ENCODE measurements at places on chromosomes 1 and 21.
A peak's percentile ranks its signal among the peaks of the same experiment; 100 is the strongest.

GRCh38 chr1:37793773-37794371, at the start of gene MANEAL:
TSS of gene MANEAL (plus strand) at chr1:37793847. CDS start at chr1:37794183, 336 bp downstream.
- peak; percentile 39 for DNase-seq

- no peak for DNase-seq
Observed at GRCh38 chr1:94205639-94206038, 31.7 kb downstream of the ARHGAP29 start.

- DNase-seq, result no peak
Observed at GRCh38 chr1:115908565-115909274, 67.6 kb upstream of the SLC22A15 start.

DNA sequence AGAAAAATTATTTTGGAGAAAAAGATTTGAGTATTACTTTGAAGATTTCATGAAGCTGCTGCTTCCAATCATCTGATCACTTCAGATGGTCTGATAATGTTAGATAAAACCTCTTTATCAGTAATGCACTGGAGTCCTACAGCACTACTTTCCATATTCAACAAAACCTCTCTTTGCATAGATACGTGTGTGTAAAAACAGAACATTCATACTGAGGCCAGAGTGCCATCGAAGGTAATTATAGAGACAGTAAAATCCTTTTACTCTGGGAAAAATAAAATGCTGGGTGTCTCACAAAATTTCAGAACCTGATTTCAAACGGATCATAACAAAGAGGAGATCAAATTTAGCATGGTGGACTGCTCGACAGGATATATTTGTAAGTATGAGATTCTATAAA, at the start of gene RGS13:
Gene RGS13 (plus strand): TSS at position 209 of the 400 bp plus-strand sequence. CDS start 8,188 bp downstream, outside the sequence.
- DNase-seq, result peak; percentile 41

- DNase-seq, result no peak
Observed at GRCh38 chr1:152479792-152480595, 30.6 kb upstream of the LCE5A start.

DNA sequence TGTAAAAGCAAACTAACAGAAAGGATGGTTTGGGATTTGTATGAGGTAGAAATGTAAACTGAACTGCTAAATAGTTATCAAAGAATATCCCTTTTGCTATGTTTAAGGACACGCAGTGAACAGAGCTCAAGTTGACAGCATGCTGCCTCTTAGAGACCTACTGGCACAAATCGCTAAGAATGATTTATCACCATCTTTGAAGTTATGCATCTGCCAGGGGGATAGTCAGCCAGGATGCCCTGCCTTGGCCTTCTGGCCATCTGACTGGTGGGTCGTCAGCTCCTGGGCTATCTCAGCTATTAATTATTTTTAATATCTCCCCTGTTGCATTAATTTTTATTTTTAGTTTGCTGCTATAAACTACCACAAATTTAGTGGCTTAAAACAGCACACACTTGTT, 334.8 kb upstream of the KAZN start:
- DNase-seq, result no peak

GRCh38 chr21:16437586-16437985, 707.8 kb downstream of the USP25 start:
- DNase-seq, result no peak

DNA sequence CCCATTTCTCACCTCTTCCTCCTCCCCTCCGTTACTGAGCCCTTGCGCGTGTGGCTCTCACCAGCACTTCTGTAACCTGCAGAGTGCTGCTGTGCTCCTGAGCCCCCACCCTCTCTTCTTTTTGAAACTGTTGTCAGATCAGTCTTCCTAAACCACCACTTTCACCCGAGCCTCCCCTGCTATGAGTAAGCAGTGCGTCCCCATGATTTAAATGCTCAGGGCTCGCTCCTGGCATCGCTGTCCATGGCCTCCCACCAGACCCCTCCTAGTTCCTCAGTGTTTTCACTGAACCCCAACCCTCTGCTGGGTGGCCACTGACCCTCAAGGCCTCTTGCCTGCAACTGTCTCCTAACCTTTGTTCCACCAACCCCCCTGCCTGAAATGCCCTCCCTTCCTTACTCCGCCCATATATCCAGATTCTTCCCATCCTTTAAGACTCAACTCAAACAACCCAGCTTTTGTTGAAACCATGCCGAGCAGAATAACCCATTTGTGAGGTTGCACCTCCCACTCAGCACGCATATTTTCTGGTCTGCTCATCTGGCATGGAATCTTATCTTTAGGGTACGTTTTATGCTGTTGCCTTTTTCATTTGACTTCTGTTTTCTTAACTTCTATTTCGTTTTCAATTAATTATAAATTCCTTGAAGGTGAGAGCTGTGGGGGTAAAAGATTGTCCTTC, 64.5 kb upstream of the FAM3B start:
- no peak for DNase-seq

GRCh38 chr21:45487891-45488600, 54.2 kb downstream of the SLC19A1 start:
- no peak for DNase-seq

DNA sequence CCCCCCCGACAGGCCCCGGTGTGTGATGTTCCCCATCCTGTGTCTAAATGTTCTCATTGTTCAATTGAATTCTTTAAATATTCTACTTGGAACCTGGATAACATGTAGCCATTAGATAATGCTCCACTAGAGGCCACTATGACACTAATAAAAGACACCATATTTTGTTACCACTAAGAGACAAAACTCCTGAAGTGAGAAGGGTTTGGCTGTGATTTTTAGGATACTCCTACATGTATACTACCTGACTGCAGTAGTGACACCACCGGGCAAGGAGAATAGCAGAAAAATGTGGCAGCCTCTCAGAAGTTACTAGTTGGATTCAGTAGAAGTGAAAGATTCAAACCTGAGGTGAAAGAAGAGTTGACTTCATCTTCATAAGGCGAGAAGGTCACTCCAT, 36.0 kb downstream of the F5 start:
- peak; percentile 66 for DNase-seq

GRCh38 chr21:39062196-39062595, 121.1 kb downstream of the PSMG1 start:
- DNase-seq, result no peak

DNA sequence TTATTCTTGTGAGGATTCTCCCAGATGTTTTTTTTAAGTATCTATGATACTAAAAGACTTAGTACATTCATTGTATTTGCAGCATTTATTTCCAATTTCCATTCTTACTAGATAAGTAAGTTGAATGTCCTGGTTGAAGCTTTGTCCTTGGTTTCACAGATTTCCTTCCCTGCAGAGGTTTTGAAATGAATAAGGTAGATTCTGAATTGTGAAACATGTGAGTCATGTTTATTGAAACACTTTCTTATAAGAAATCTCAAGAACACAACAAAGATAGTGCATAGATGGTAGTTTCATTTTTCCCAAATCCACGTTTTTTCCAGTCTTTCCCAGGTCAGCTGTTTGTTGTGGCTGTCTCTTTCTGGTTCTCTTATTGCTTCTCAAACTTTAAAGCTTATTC, 24.8 kb downstream of the GABPA start:
- no peak for DNase-seq

GRCh38 chr1:236568285-236568894, 35.9 kb downstream of the HEATR1 start:
- DNase-seq, result no peak

GRCh38 chr1:190377991-190378390, 99.7 kb downstream of the BRINP3 start:
- no peak for DNase-seq

- DNase-seq, result no peak
Observed at GRCh38 chr1:87399701-87400100, 71.0 kb downstream of the LMO4 start.

GRCh38 chr1:901108-901859, 22.4 kb upstream of the SAMD11 start:
- no peak for DNase-seq

- no peak for DNase-seq
Observed at GRCh38 chr1:26102119-26102518, 9.5 kb upstream of the PDIK1L start.

GRCh38 chr1:38615680-38616079, 243.9 kb downstream of the RRAGC start:
- no peak for DNase-seq

DNA sequence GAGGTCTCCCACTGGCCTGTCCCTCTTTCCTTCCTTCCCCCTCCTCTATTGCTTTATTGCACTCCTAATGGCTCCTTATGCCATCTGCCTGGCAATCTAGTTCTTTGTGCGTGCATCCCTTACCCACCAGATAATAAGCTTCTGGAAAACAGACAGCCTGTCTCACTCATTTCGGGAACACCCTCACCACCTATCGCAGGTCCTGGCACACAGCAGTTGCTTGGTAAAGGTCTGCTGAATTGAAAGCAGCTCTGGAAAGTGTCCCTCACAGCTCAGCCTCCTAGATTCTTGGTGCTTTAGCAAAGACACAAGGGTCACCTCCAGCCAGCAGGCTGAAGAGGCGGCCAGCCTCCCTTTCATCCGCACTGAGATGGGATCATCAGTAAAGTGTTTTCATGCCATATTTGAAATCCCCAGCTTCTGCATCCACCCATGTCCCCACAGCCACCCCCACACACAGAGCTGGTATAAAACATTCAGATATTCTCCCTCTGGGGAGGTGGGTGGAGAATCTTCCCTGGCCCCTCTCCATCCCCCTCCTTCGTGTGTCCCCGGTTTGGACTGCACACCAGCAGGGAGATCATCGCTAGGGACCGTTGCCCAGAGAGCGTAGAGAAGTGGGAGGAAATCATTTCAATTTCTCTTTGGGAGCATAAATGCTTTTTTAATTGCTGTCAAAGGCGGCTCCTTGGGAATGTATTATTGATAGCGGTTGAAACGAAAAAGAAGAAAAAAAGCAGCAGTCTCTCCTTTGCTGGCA, 29.1 kb upstream of the ATP2B4 start:
- peak; percentile 69 for DNase-seq

- no peak for DNase-seq
Observed at GRCh38 chr1:30914587-30914922, 6.0 kb upstream of the SDC3 start.

DNA sequence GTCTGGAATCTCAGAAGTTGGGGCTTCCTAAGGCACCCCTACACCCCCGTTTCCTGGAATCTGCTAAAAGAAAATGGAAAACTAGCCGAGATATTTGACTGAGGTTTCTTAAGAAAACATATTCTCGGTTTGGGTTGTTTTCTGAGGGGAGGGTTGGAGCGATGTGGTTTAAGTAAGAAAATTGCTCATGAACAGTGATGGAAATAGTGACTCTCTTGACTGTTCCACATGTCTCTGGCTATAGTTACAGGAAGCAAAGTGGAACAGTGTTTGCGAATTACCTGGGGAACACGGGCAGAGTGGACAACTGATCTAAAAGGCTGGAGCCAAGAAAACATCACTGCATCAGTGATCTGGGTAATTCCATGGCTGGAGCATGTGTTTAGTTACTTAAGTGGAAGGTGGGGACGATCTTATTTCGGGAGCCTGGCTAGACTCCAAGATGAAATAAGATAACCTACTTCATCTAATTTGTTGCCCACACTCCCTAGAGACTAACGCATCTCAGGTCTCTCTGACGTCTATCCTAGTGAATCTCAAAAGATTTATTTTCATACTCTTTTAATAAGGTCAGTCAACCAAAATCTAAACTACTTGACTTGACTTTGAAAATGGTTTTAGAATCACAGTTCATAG, 92.4 kb downstream of the KCNJ15 start:
- DNase-seq, result no peak

GRCh38 chr1:27314169-27314568, 7.8 kb upstream of the TMEM222 start:
- no peak for DNase-seq

GRCh38 chr1:42442662-42443061, 13.2 kb downstream of the ZMYND12 start:
- DNase-seq, result no peak

DNA sequence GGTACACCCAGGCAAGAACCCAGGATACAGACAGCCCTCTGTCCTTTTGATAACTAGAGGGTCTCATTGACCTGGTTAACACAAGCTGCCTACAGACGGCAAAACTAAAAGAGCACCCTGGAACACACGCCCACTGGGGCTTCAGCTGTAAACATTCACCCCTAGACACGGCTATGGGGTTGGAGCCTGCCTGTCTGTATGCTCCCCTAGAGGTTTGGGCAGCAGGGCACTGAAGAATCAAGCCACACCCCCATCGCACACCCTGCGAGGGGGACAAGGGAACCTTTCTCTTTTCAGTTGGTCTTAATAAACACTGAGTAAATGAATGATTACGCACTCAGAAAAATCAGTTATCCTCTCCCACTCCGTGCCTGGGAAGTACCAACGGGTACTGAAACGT, 35.5 kb downstream of the LRRC3 start:
- no peak for DNase-seq

DNA sequence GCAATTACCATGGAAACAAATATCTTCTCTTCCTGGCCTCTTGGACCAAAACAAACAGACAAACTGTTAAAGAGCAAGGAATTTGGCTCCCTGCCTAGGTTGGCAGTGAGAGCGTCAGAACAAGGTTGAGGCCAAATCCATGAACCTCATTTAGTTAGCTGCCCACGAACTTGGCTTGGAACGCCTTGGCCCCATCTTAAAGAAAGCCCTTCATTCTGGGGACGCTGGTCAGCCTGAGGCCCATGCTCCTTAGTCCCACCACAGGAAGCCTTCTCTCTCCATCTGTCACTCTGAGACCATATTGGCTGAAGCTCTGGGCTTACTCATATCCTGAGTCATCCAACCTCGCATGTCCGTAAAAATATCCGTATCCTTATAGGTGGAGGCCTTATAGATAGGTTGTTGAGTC, 62.4 kb upstream of the DIRAS3 start:
- peak; percentile 85 for DNase-seq

- DNase-seq, result no peak
Observed at GRCh38 chr1:19635646-19636045, 8.5 kb upstream of the NBL1 start.

- peak; percentile 70 for DNase-seq
Observed at GRCh38 chr21:37073417-37074196, 553 bp downstream of the TTC3 start.

Measured in lung (tissue), 17 donors.